ENCODE measurements at places on chromosomes 5 and 9. TPM values are rescaled to one million over a fixed set of nuclear protein-coding genes. Genes with fewer than 3 reads are reported as not detected.

MINAR2 gene
- total RNA-seq: not detected

LRRC19 gene
- not detected for total RNA-seq

- no peak overlapping the region for H3K4me3 ChIP-seq
- H3K4me1 ChIP-seq: no peaks in the 10 kb centered on the region
- H3K27ac ChIP-seq: no peak overlapping the region
- no peak for DNase-seq
Measured at GRCh38 chr5:85388770-85389169, 1004.1 kb upstream of the EDIL3 start.

TMED9 gene
- total RNA-seq: 119 TPM

- no peaks in the 10 kb centered on the region for H3K4me1 ChIP-seq
- no peaks in the 10 kb centered on the region for H3K27me3 ChIP-seq
- no peak for DNase-seq
- no peak overlapping the region for H3K4me3 ChIP-seq
- H3K36me3 ChIP-seq: no peaks in the 10 kb centered on the region
Measured at GRCh38 chr5:172172912-172173563, 15.0 kb downstream of the STK10 start.

DNA sequence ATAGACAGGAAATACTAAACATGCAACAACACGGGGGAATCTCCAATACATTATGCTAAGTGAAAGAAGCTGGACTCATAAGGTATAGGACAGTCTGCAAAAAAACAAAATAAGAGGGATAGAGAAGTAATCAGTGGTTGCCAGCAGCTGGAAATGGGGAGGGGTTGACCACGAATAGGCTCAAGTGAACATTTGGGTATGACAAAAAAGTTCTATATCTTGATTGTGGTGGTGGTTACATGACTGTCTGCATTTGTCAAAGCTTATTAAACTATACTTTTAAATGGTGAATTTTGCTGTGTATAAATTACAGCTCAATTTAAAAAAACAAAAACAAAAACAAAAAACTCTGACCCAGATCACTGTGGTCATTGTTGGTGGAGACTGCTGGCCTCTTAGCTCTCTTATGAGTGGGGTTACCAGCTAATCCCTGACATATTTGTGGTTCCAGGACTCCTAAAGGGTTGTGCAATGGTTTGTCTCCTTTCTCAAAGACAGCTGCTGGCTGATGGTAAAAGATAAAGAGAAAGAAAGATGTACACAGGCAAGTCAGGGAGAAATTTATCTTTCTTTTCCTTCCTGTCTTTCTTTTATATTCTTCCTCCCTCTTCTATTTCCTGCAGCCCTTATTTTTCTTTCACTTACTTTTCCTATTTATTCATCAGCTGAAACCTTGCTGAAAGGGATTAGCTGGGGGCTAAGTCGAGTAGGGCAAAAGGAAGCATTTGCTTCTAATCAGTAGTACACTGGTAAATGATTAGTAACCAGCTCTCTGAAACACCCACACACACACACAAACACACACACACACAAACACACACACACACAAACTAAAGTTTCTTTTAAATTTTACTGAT, 42.6 kb upstream of the APC start:
- no peak for DNase-seq
- H3K4me1 ChIP-seq: no peaks in the 10 kb centered on the region
- H3K27ac ChIP-seq: no peak overlapping the region
- no peak overlapping the region for H3K4me3 ChIP-seq

DNA sequence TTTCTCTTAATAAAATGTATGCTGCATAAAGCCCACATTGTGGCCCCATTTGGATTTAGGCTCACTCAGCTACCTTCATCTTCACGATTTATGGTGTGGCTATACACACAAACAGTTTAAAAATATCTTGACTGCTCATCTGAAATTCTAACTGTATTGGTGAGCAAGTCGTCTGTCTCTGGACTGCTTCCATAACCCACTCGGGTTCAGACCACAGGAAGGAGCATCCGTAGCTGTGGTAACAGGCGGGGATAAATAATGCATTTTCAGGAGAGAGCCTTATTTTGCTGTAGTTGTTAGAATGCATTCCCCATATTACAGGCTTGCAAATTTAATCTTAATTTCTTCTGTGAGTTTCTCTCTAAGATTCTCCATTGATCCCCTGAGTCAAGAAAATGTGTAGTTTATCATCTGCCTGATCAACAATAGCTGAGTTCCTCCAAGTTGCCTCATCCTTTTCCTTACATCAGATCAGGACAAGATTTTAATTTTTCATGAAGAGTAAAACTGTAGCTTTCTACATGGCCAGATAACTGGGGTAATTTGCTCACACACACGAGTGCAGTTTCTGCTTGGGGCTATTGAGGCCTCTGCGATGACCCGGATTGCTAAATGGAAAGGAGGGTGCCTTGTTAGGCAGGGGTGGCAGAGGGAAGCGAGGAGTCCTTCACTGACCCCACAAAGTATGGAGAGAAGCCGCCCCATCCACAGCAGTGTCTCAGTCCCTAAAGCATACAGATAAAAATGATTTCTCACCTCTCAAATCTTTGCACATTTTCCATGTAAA, 133.9 kb downstream of the FSTL4 start:
- no peak for DNase-seq
- no peak overlapping the region for H3K27ac ChIP-seq
- H3K27me3 ChIP-seq: peaks cover 2% of the 10 kb centered on the region
- H3K36me3 ChIP-seq: no peaks in the 10 kb centered on the region

DNA sequence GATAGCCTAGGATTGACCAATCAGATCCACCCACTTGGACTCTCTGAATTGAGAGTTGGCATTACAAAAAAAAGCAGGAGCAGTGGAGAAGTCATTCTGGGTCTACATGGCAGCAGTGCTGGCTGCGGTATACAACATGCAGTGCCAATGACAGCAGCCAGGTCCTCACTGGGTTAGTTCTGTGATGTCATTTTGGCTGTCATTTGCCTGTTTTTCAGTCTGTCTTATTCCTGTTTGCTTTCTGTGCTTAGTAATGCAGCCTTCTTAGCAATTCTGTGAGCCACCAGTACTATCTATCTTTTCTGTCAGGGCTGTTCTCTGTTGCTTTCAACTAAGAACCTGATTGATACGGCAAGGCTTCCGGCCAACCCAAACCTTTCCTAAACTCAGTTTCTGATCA, 471.8 kb downstream of the BNC2 start:
- no peak overlapping the region for H3K4me3 ChIP-seq
- no peaks in the 10 kb centered on the region for H3K4me1 ChIP-seq
- no peak overlapping the region for H3K27ac ChIP-seq
- no peak for DNase-seq

GTF3C5 gene
- 35.6 TPM for total RNA-seq

DNA sequence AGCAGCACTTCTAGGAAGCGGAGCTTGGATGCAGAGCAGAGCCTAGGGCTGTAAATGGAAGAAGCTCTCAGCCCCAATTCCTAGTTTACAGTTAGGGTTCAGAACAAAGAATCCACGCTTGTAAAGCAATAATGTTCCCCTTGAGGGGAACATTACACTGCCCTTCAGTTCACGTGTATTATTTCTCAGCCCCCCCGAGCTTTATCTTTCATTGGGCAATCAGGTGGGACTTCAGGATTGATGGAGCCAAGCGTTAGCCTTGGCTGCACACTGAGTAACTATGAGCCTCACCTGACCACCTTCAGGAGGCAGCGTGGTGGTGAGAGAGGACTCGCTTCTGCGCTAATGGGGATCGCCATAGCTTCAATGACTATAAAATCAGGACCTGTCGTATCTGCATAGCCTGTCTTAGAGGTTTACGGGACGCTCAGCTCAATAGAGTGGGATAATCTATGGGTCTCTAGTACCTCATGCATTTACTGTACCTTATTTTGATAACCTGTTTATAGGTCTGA, 157.0 kb upstream of the RASEF start:
- DNase-seq: no peak
- H3K27me3 ChIP-seq: no peaks in the 10 kb centered on the region
- no peak overlapping the region for H3K4me3 ChIP-seq

Measured in aorta (tissue), 5 donors.